ENCODE measurements at places on chromosomes 4 and X. TPM values are rescaled to one million over a fixed set of nuclear protein-coding genes. Genes with fewer than 3 reads are reported as not detected.

GRCh38 chr4:98733601-98734000 is 75.2 kb upstream of the TSPAN5 start:
- H3K36me3 ChIP-seq, result no peaks in the 10 kb centered on the region
- H3K4me3 ChIP-seq, result no peak overlapping the region
- H3K27me3 ChIP-seq, result no peaks in the 10 kb centered on the region

GRCh38 chr4:120198411-120198810 is 131.8 kb upstream of the MAD2L1 start:
- no peak overlapping the region for H3K27ac ChIP-seq
- no peaks in the 10 kb centered on the region for H3K27me3 ChIP-seq
- H3K4me3 ChIP-seq, result no peak overlapping the region
- no peaks in the 10 kb centered on the region for H3K36me3 ChIP-seq
- H3K4me1 ChIP-seq, result no peaks in the 10 kb centered on the region

DNA sequence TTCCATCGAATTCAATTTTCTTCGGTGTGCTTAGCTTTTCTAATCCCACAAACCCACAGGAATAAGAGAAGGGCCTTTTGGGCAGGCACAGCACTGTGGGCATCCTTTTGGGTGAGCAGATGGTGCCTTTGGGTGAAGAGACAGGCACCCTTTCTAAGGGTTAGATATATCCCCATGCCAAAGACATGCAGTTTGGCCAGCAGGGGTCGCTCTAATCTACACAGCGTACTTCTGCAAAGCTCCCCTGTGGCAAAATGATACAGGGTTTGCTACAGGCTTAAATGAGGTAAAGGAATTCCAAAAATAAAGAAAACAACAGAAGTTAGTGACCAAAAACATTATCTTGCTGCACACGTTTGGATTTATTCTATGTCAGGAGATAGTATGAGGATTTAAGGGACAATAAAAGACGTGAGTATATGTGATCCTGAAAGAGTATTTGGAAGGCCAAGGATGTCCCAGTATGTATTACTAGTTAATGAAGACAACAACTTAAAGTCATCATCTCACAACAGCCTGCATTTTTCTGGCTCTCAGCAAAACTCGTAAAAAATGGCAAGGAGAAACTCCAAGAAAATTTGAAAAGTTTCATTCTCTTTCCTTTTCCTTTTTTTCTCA is 49.5 kb downstream of the PHEX start:
- H3K4me3 ChIP-seq, result no peak overlapping the region
- DNase-seq, result peak; percentile 22
- no peaks in the 10 kb centered on the region for H3K4me1 ChIP-seq
- no peaks in the 10 kb centered on the region for H3K27me3 ChIP-seq
- no peak overlapping the region for H3K27ac ChIP-seq

- H3K27me3 ChIP-seq, result no peaks in the 10 kb centered on the region
- H3K4me1 ChIP-seq, result peaks cover 7% of the 10 kb centered on the region
- no peak overlapping the region for H3K27ac ChIP-seq
Measured at GRCh38 chr4:10066670-10067651, 45.7 kb upstream of the SLC2A9 start.

DNA sequence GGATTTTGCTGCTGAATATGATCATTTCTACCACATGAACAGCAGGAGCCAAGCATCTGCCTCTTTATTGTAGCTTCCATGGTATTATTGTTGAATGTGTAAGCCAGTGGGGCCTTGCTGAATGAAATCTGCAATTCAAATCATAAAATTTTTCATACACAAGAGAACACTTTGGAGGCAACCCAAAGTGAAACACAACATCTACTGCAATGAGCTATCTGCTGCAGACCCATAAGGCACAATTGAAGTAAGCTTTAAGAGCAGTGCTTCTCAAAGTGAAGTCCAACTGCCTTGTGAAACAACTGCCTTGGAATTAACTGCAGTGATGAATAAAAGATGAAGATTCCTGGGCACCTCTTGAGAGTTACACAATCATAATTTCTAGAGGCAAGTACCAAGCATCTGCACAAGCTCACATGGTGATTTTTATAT is 626.3 kb upstream of the INTU start:
- no peaks in the 10 kb centered on the region for H3K4me1 ChIP-seq
- H3K27ac ChIP-seq, result no peak overlapping the region
- no peaks in the 10 kb centered on the region for H3K27me3 ChIP-seq
- no peaks in the 10 kb centered on the region for H3K36me3 ChIP-seq
- H3K4me3 ChIP-seq, result no peak overlapping the region
- no peak for DNase-seq

GRCh38 chrX:118164138-118164537 is 47.5 kb upstream of the KLHL13 start:
- no peaks in the 10 kb centered on the region for H3K27me3 ChIP-seq
- H3K27ac ChIP-seq, result no peak overlapping the region
- no peak for DNase-seq
- H3K4me1 ChIP-seq, result no peaks in the 10 kb centered on the region

GRCh38 chr4:88196523-88197185 is 38.2 kb upstream of the ABCG2 start:
- H3K27me3 ChIP-seq, result no peaks in the 10 kb centered on the region
- no peaks in the 10 kb centered on the region for H3K36me3 ChIP-seq
- H3K4me3 ChIP-seq, result no peak overlapping the region
- DNase-seq, result no peak
- H3K27ac ChIP-seq, result no peak overlapping the region

- no peaks in the 10 kb centered on the region for H3K27me3 ChIP-seq
- DNase-seq, result no peak
- H3K4me1 ChIP-seq, result no peaks in the 10 kb centered on the region
- peaks cover 57% of the 10 kb centered on the region for H3K36me3 ChIP-seq
Measured at GRCh38 chr4:6881908-6882307, 27.7 kb upstream of the TBC1D14 start.

- no peaks in the 10 kb centered on the region for H3K4me1 ChIP-seq
- H3K36me3 ChIP-seq, result no peaks in the 10 kb centered on the region
- DNase-seq, result no peak
- H3K27ac ChIP-seq, result no peak overlapping the region
- H3K4me3 ChIP-seq, result no peak overlapping the region
Measured at GRCh38 chr4:150056569-150056968, 21.7 kb upstream of the DCLK2 start.

DNA sequence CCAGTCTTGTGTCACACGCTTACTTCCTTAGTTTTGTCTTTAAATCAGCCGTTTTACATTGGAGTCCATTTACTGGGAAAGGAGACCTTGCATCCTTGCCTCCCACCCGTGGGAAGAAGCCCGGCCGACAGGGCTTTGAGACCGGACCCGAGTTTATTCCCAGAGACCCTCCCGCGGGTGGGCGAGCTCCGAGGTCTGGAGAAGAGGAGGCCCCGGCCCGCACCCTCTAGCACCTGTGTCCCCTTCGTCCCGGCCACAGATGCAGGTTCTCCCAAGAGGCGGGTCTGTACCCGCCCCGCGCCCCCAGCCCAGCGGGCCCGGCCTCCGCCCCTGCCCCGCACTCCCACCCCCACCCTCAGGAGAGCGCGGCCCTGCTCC is 3.8 kb upstream of the SLC26A1 start:
- H3K36me3 ChIP-seq, result no peaks in the 10 kb centered on the region
- no peak overlapping the region for H3K27ac ChIP-seq

The RAB33A gene
- 2.0 TPM for polyA plus RNA-seq

The NDST4 gene
- not detected for polyA plus RNA-seq

The MMRN1 gene
- not detected for polyA plus RNA-seq

The ANOS1 gene
- under 0.01 TPM for polyA plus RNA-seq

The PRICKLE3 gene
- polyA plus RNA-seq, result not detected
